ENCODE measurements at places on chromosomes 2 and 18.

- DNase-seq = peak; percentile 87
Observed at GRCh38 chr2:230793572-230794359, 71.0 kb upstream of the ITM2C start.

- DNase-seq = peak; percentile 51
Observed at GRCh38 chr2:143078104-143078503, 51.1 kb upstream of the ARHGAP15 start.

DNA sequence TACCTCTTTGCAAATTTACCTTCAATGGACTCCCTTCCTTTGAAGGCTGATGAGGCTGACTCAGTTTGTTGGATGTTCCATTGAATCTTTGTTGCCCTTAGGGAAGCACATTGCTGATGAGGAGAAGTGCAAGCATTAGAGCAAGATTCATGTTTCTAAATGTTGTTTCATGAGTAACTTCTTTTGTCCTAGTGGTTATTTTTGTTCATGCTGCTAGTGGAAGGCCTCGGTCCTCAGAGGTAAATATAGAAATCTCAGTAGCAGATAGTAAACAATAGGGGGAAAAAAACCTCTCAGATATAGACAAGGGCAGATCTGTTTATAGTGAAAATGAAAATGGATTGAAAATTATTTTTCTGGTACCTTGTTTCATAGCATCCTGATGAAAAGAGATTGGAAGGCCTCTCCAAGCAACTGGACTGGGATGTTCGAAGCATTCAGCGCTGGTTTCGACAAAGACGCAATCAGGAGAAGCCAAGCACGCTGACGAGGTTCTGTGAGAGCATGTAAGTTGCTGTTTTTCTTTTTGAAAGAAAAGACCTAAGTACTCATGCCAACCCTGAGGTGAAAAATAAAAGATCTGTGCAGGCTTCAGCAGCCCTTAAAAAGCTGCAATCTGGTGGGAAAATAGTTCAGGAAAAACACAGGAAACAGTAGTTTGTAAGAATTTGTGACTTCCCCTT lies 104.9 kb downstream of the CERS6 start:
- no peak for DNase-seq

DNA sequence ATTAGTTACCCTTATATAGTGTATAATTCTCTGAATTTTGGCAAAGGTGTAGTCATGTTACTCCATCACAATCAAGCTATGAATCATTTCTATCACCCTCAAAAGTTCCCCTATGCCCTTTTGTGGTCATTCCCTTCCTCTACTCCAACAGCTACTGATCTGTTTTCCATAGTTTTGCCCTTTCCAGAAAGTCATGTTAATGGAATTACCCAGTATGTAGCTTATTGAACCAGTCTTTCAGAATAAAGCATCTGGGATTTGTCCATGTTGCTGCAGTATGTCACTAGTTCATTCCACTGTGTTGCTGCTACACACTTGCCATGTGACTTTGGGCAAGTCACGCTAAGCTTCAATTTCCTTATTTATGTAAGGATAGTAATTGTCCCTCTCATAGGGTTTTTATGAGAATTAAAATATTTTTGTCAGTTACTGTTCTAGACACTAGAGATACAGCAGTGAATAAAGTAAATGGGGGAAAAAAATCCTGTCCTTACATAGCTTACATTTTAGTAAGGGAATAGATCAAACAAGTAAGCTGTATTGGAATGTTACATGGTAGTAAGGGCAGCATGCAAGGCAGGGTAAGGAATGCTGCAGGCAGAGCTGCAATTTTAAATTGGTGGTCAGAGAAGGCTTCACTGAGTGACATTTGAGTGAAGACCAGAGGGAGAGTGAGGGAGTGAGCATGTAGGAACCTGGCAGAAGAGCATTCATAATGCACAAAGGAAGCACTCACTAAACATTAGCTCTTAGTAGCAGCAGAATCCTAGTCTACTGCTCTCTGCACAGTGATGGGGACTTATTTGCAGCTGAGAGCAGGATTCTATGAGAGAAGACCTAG lies 80.3 kb upstream of the TSPYL6 start:
- DNase-seq = no peak

DNA sequence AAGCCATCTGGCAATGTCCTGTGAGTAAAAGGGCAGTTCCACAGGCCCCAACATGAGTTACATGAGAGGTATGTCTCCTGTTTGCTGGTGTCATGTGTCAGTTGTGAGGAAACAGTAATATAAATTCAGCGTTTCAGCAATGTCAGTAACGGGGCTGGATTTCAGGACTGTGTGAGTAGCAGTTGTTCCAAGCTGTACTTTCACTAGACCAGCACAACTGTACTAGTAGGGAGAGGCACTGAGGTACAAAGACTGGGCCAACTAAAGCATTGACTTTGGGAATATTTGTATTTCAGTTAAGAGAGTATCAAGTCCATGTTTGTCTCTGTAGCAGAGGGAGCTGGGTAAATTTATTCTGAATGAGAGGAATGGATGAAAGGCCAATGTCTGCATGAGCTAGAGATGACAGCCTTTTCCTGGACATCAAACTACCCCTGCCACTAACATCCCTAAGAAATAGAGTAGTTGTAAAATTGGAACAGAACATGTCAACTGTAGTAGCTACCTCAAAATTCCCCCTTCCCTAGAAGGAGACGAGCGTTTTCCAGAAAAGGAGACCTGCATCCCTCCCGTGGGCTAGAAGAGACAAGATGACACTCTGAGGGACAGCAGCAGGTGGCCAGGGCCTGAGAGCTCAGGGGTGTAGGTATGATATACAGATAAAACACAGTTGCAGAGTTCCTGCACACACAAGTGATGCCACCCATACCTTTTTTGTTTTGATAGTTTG lies 24.4 kb downstream of the EIF4E2 start:
- no peak for DNase-seq

- DNase-seq = no peak
Observed at GRCh38 chr2:44969936-44970335, 28.4 kb downstream of the SIX3 start.

GRCh38 chr2:9781252-9781651 lies 62.0 kb upstream of the TAF1B start:
- no peak for DNase-seq

DNA sequence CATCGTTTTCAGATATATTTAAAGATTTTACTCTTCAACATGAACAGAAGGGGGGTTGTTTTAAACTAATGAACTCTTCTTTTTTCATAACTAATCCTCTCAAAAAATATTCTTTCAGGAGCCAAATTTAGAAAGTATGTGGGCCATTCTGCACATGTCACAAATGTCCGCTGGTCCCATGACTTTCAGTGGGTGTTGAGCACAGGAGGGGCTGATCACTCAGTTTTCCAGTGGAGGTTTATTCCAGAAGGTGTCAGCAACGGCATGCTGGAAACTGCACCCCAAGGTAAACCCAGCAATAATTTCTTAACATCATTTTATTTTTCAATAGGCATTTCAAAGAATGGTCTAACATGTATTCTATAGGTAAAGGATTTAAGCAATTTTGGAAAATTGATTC lies 136.0 kb downstream of the EML6 start:
- no peak for DNase-seq

GRCh38 chr2:157336137-157337010 lies 10.8 kb upstream of the ERMN start:
- peak; percentile 74 for DNase-seq

GRCh38 chr2:12066116-12066515 lies 319.7 kb downstream of the LPIN1 start:
- DNase-seq = no peak

GRCh38 chr2:230787101-230787500 lies 74.5 kb downstream of the CAB39 start:
- no peak for DNase-seq

GRCh38 chr2:236932831-236933361 lies 152.8 kb upstream of the COPS8 start:
- DNase-seq = no peak

- DNase-seq = no peak
Observed at GRCh38 chr18:72991379-72991778, 123.6 kb upstream of the NETO1 start.

GRCh38 chr2:8567469-8568260 lies 114.2 kb upstream of the ID2 start:
- DNase-seq = no peak

DNA sequence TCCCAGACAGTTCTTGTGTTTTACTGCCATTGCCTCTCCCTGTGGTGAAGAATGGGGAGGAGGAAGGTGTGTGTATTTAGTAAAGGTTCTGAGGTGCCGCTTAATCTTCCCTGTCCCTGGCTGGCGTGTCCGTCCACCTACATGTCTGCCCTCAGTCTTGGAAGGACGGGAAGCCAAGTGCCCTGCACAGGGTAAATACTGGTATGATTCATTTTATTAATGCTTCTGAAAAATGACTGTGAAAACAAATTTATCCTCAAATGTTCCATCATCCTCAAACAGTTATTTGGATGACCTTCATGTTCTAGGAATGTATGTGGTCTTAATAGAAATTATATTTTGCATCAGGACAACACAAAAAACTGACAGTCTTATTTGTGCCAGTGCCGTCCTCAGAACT lies 6.6 kb downstream of the EPAS1 start:
- no peak for DNase-seq

GRCh38 chr2:206213514-206213845 lies 53.8 kb downstream of the EEF1B2 start:
- no peak for DNase-seq

DNA sequence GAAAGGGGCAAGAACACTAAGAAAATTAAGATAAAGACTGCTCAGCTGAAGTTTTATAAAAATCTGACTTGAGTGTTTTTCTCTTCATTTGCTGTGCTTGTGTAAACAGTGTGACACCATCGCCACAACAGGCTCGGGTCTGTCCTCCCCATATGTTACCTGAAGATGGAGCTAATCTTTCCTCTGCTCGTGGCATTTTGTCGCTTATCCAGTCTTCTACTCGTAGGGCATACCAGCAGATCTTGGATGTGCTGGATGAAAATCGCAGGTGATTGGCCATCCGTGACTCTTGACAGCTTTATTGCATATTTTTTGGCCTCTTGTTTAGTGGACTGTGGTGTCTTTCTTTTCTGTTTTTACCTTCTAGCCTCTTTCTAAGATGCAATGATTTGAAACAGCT lies 22.1 kb downstream of the MFF start:
- no peak for DNase-seq

- DNase-seq = no peak
Observed at GRCh38 chr2:39313575-39313974, 69.8 kb upstream of the CDKL4 start.

- no peak for DNase-seq
Observed at GRCh38 chr2:2123238-2123637, 207.8 kb downstream of the MYT1L start.

- no peak for DNase-seq
Observed at GRCh38 chr2:1609485-1610095, 134.7 kb downstream of the PXDN start.

- DNase-seq = no peak
Observed at GRCh38 chr2:160054984-160055725, 7.3 kb downstream of the PLA2R1 start.

- DNase-seq = no peak
Observed at GRCh38 chr2:133888107-133888506, 319.8 kb upstream of the NCKAP5 start.

DNA sequence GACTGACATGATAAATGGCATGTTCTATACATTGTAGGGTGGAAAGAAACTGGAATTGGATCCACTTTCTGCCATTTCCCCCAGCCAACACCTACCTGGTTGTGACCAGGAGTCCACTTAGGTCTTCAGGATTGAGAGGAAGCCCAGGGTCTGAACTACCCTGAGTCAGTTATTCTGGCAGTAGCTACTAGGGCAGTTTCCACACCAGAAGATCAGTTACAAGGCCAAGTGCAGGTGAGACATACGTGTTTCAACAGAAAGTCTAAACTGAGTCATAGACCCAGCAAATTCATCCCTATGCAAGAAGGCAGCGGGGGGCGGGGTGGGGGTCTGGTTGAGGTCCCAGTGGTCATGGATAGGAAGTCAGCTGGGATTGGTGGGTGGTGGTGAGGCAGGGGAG lies 21.9 kb downstream of the ANTXR1 start:
- DNase-seq = no peak

GRCh38 chr2:30038419-30038818 lies 108.4 kb upstream of the YPEL5 start:
- no peak for DNase-seq

DNA sequence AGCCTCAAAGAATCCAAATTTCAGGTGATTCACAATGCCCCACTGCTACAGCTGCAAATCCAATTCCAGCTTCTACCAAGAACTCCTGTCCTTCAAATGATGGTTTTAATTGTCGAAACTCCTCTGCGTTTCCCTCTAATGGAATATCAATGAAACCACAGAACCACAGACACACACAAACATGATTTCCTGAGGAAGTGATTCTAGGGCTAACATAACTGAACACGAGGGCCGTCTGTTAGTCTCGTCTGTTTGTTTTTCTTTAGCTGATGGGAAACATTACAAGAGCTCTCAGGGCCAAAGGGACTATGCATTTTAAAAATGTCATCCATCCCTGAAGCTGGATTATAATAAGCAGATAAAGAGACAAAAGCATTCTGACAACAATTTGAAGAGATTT lies 59.4 kb downstream of the RNF152 start:
- DNase-seq = peak; percentile 67

GRCh38 chr18:59994357-59994756 lies 94.6 kb downstream of the PMAIP1 start:
- peak; percentile 42 for DNase-seq

DNA sequence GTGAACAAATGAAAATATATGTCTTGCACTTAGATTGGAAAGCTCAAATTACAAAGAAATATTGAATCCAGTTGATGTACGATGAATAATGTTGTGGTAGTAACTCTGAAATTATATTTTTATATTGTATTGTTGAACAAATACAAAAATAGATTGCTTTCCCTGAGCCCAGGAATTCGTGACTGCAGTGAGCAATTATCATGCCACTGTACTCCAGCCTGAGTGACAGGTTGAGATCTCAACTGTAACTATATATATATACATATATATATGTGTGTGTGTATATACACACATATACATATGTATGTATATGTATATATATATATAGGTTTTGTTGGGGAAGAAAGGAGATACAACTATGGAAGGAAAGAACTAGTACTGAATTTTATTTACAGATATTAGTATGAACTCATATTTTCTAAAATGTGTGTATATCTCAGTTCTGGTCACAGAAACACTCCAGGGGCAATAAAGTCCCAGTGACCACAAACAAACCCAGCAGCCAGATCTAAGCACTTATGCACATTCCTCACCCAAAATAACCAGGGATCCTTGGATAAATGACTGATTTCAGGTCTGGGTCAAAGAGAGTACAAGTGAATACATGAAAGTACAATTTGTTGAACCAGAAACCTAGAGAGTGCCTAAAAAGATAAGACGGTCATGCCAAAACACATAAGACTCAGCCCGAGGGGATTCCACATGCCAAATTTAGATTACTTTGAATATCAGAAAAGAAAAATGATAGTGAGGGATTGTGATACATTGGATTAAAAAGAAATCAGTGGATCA lies 146.3 kb downstream of the TMX3 start:
- DNase-seq = no peak

DNA sequence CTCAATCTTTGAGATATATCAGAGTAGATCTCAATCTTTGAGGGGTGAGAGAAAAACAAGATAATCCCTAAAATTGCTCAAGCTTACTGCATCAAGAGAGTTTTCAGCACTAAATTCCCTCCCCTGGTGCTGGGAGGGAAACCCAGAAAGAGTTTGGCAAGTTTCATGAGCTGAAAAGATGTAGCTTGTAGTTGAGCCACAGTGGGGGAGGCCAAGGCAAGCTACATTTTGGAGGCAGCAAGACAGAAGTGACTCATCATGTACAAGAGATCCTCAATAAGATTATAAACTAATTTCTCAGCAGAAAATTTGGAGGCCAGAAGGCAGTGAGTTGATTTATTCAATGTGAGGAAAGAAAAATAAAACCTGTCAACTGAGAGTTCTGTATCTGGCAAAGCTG lies 308.2 kb downstream of the PIEZO2 start:
- DNase-seq = peak; percentile 76

All from hematopoietic multipotent progenitor cell treated with erythropoietin and hydrocortisone succinate and interleukin-3 and kit ligand, for 4 days (in vitro differentiated cells).